ENCODE measurements at places on chromosomes 3 and 15.

- H3K27ac ChIP-seq: no peak overlapping the region
- no peaks in the 10 kb centered on the region for H3K4me1 ChIP-seq
- H3K27me3 ChIP-seq: peaks cover 2% of the 10 kb centered on the region
- H3K36me3 ChIP-seq: no peaks in the 10 kb centered on the region
Measured at GRCh38 chr15:29870495-29871151, 48.4 kb upstream of the TJP1 start.

- no peak for DNase-seq
- no peak overlapping the region for H3K27ac ChIP-seq
- no peaks in the 10 kb centered on the region for H3K36me3 ChIP-seq
- H3K27me3 ChIP-seq: no peaks in the 10 kb centered on the region
Measured at GRCh38 chr15:70244978-70245542, 147.3 kb upstream of the TLE3 start.

- no peak for DNase-seq
- H3K36me3 ChIP-seq: no peaks in the 10 kb centered on the region
- no peaks in the 10 kb centered on the region for H3K4me1 ChIP-seq
- no peak overlapping the region for H3K4me3 ChIP-seq
- H3K27ac ChIP-seq: no peak overlapping the region
Measured at GRCh38 chr3:59163953-59164352, 114.1 kb upstream of the CFAP20DC start.

GRCh38 chr3:100044369-100044768, 69.9 kb downstream of the FILIP1L start:
- no peaks in the 10 kb centered on the region for H3K27me3 ChIP-seq
- peaks cover 11% of the 10 kb centered on the region for H3K4me1 ChIP-seq
- H3K27ac ChIP-seq: no peak overlapping the region

DNA sequence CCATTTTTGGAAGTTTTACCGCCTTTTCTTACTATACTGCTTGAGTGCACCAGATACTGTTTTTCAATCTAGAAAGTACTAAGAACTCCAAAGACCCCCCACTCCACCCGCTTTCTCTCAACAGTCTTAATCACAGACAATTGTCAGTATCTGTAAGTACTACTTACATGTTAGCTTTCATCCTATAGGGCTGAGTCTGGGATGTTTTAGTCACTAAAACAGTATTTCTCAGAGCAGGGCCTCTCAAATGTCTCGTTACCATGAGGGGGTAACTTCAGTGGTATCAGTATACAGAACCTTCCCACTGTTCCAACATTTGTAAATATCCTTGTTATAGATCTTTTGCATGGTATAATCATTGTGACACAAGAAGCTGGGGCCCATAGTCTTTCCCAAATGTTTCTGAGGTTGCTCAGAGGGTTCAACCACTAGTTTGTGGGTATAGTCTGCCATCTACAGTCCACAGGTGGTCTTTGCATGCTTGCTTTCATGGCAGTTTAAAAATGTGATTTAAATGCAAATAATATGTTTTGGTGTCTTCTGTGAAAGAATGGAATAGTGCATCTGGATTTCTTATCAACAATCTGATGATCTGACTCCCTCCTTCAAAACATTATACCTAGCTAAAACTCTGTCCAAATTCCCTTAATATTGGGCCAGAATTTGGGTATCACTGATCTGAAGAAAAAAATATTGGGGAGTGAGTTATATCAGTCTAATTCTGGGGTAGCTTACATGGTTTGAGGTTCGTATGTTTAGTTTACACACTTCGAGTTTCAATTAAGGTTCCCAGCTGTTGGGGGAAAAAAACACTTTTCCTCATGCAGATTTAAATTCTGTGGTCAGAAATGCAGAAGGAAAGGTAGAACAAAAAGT, 18.0 kb upstream of the DNAJC13 start:
- H3K36me3 ChIP-seq: no peaks in the 10 kb centered on the region
- DNase-seq: peak; percentile 77
- H3K27ac ChIP-seq: no peak overlapping the region
- H3K4me3 ChIP-seq: no peak overlapping the region
- H3K27me3 ChIP-seq: no peaks in the 10 kb centered on the region

DNA sequence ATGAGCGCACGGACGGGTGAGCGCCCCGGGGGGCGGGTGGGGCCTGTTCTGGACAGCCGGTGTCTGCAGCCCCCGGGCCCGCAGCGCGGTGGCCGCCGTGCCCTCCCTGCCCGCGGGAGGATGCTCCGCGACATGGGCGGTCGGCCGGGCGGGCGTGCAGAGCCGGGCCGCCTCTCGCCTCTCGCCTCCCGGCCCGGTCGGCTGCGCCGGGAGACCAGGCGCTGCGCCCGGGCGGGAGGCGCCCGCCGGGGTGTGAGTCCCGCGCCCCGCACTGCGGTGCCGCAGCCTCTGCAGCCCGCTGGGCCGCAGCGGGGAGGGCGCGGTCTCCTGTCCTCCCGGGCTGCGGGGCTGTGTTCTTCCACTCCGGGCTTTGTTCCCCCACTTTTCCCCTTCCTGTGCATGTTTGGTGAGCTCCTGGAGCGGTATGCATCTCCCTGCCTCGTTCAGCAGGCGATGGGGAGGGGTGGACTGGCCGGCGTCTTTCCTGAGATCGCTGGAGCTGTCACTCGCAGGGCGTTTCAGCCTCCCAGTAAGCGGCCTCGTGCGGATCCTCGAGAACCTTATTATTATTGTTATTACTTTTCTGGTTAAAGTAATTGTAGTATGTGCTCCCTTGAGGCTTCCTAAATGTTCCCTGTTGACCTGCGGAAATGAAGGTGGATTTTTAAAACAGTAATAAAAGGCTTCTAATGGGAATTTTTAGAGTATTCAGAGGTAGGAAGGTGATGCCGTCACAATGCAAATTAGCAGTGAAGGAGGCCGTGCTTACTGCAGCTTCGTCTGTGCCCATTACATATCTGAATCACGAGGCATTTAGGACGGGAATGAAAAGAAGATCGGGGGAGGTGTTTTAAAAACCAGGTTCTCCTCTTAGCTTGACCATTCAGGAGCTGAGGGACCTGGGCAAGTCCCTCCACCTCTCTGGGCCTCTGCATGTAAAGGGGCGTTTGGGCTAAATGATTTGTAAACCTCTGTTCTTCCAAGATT, 593 bp downstream of the TMOD2 start:
- no peaks in the 10 kb centered on the region for H3K27me3 ChIP-seq
- peaks cover 31% of the 10 kb centered on the region for H3K4me1 ChIP-seq
- DNase-seq: no peak
- H3K4me3 ChIP-seq: peak overlapping the region; percentile 79

DNA sequence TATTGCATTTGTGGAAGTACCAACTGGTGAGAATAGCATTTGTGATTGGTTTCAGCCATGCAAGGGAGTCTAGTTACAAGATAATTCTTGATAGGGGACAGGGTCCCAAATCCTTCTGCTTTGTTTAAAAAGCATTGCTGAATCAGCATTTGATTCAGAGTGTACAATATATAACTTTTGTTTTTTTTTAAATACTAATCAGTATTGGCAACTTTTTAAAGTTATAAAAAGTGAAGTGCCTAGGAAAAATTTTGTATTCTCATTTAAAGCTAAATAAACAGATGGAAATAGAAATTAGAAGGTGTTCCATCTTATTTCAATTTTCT, 75.4 kb upstream of the SLC25A26 start:
- no peak overlapping the region for H3K27ac ChIP-seq
- H3K4me1 ChIP-seq: no peaks in the 10 kb centered on the region
- peaks cover 2% of the 10 kb centered on the region for H3K27me3 ChIP-seq
- no peaks in the 10 kb centered on the region for H3K36me3 ChIP-seq

DNA sequence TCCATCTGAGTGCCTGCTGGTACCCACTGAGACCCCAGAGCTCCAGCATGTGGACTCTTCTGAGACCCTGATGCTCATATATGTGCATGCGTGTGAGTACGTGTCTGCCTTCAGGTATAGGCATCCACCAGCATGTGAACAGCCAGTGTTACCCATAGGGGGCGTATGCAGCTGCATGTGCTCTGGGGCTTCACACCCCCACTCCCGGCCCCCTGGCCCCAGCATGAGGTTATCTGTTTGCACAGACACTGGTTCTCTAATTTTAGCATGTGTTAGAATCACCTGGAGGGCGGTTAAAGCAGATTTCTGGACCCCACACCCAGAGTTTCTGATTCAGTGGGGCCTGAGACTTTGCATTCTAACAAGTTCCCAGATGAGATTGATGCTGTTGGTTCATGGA, 824 bp upstream of the CILP start:
- DNase-seq: peak; percentile 78
- no peak overlapping the region for H3K27ac ChIP-seq
- H3K36me3 ChIP-seq: no peaks in the 10 kb centered on the region
- no peak overlapping the region for H3K4me3 ChIP-seq
- no peaks in the 10 kb centered on the region for H3K4me1 ChIP-seq

- no peaks in the 10 kb centered on the region for H3K27me3 ChIP-seq
- H3K4me3 ChIP-seq: no peak overlapping the region
- no peaks in the 10 kb centered on the region for H3K36me3 ChIP-seq
Measured at GRCh38 chr3:176765382-176765900, 431.8 kb downstream of the TBL1XR1 start.

GRCh38 chr3:189833996-189834395, 202.8 kb downstream of the TP63 start:
- H3K27ac ChIP-seq: no peak overlapping the region
- no peaks in the 10 kb centered on the region for H3K4me1 ChIP-seq

GRCh38 chr3:184778426-184779332, 33.3 kb upstream of the VPS8 start:
- no peaks in the 10 kb centered on the region for H3K36me3 ChIP-seq
- DNase-seq: peak; percentile 58
- no peaks in the 10 kb centered on the region for H3K27me3 ChIP-seq

- no peaks in the 10 kb centered on the region for H3K36me3 ChIP-seq
- peak overlapping the region; percentile 19 for H3K4me3 ChIP-seq
- H3K4me1 ChIP-seq: peaks cover 13% of the 10 kb centered on the region
- H3K27ac ChIP-seq: no peak overlapping the region
- DNase-seq: peak; percentile 90
Measured at GRCh38 chr3:14439501-14440167, 37.2 kb downstream of the SLC6A6 start.

DNA sequence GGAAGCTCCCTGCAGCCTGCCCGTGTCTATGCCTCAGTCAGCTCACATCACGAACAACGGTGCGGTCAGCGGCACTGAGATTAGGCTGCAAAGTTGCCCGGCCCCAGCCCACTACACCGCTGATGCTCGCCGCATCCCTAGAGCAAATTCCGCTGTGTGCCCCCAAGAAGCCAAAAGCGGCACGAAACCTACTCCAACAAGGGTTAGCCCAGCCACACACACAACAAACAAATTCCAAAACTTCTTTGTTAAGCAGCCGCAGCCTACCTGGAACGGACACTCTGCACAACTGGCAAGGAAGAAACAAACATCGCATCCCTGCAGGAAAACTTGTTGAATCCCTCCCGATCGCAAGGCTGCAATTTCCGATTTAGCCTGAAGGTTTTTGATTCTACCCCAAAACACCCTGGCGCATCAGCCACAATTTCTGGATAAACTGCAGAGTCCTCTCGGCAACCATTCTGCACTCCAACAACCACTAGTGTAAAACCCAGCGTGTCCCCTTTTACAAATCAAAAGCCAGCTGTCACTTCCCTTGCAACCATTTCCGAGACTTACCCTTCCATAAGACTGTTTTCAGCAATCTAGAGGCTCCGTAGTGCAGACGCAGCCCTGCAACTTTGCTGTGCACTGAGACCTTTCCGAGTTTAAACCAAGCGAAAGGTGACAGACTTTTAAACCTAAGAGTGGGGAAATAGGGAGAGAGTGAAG, 449 bp downstream of the ROBO1 start:
- DNase-seq: no peak
- H3K36me3 ChIP-seq: no peaks in the 10 kb centered on the region
- H3K4me3 ChIP-seq: no peak overlapping the region
- peaks cover 42% of the 10 kb centered on the region for H3K27me3 ChIP-seq

- H3K27ac ChIP-seq: no peak overlapping the region
- H3K36me3 ChIP-seq: no peaks in the 10 kb centered on the region
- H3K4me1 ChIP-seq: no peaks in the 10 kb centered on the region
- H3K27me3 ChIP-seq: no peaks in the 10 kb centered on the region
- no peak for DNase-seq
- H3K4me3 ChIP-seq: no peak overlapping the region
Measured at GRCh38 chr15:58110999-58111717, 27.0 kb upstream of the AQP9 start.

- no peak overlapping the region for H3K4me3 ChIP-seq
- peaks cover 11% of the 10 kb centered on the region for H3K36me3 ChIP-seq
- H3K27ac ChIP-seq: no peak overlapping the region
- no peaks in the 10 kb centered on the region for H3K27me3 ChIP-seq
- H3K4me1 ChIP-seq: peaks cover 8% of the 10 kb centered on the region
Measured at GRCh38 chr3:42127226-42127625, 36.1 kb downstream of the TRAK1 start.

GRCh38 chr15:56795502-56795901, 62.2 kb upstream of the ZNF280D start:
- H3K4me3 ChIP-seq: no peak overlapping the region
- no peak for DNase-seq
- no peaks in the 10 kb centered on the region for H3K4me1 ChIP-seq
- H3K27me3 ChIP-seq: no peaks in the 10 kb centered on the region
- no peaks in the 10 kb centered on the region for H3K36me3 ChIP-seq
- H3K27ac ChIP-seq: no peak overlapping the region

- H3K36me3 ChIP-seq: peaks cover 3% of the 10 kb centered on the region
- H3K4me3 ChIP-seq: no peak overlapping the region
- no peaks in the 10 kb centered on the region for H3K27me3 ChIP-seq
- H3K4me1 ChIP-seq: no peaks in the 10 kb centered on the region
Measured at GRCh38 chr3:196406811-196407470, 25.3 kb downstream of the UBXN7 start.

DNA sequence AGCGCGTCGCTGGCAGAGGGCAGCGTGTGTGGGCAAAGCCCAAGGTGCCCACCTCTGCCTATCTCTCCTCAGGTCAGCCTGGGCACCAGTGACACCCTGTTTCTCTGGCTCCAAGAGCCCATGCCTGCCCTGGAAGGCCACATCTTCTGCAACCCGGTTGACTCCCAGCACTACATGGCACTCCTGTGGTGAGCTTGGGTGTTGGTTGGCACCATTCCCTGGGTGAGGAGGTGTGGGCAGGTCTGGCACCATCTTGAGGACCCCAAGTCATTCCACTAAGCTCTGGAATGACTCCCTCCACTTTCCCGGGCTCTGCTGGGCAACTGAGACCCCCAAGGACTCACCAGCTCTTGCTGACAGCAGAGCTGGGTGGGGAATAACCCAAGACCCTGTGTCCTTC, 28.5 kb downstream of the XYLB start:
- no peak overlapping the region for H3K27ac ChIP-seq
- peaks cover 4% of the 10 kb centered on the region for H3K4me1 ChIP-seq
- peaks cover 7% of the 10 kb centered on the region for H3K36me3 ChIP-seq
- no peak for DNase-seq
- H3K4me3 ChIP-seq: no peak overlapping the region

DNA sequence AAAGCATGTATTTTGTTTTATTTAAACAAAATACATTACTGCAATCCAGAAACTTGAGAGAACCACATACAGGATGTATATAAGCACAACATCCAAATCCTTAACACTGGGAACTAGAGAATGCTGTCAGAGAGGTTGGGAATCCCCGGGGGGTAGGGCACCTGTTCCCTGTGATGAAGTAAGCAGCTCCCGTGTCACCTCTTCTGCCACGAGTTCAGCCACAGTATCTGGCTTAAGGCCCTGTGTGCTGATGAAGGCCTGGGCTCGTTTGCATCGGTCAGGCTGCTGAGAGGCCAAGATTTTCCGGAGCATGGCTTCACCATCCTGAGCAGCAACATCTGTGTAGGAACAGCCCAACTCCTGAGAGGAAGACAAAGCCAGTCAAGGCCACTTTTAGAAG, 36.4 kb downstream of the EIF3J start:
- DNase-seq: no peak
- no peaks in the 10 kb centered on the region for H3K4me1 ChIP-seq
- no peak overlapping the region for H3K4me3 ChIP-seq

- no peak for DNase-seq
- H3K4me3 ChIP-seq: no peak overlapping the region
- no peaks in the 10 kb centered on the region for H3K27me3 ChIP-seq
- H3K27ac ChIP-seq: no peak overlapping the region
- H3K4me1 ChIP-seq: peaks cover 2% of the 10 kb centered on the region
- H3K36me3 ChIP-seq: no peaks in the 10 kb centered on the region
Measured at GRCh38 chr3:43477600-43477999, 144.2 kb downstream of the ANO10 start.

Measured in common myeloid progenitor, CD34-positive (primary cell).